Kidney (tissue), 22 donors: ENCODE measurements at places on chromosomes 6 and 20. TPM values are rescaled to one million over a fixed set of nuclear protein-coding genes. Genes with fewer than 3 reads are reported as not detected.

DNA sequence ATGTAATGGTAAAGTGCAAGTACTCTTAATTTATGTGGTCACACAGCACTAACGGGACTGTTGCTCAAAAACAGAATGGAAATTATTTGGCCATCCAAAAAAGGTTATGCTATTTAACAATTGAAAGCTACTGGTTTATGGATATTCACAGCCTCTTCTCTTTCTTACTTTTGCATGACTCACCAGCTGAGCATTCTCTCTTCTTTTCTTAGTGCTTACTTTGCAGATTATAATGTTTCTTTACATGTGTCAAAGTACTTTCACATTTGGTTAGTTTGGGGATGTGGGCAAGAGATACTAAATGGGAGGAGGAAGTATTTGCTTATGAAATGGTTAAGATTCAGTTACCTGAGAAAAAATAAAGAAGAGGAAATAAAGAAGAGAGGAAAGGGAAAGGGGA, 610.5 kb downstream of the HTR1B start:
- no peak overlapping the region for H3K27ac ChIP-seq
- DNase-seq, result no peak
- H3K4me1 ChIP-seq, result no peaks in the 10 kb centered on the region
- H3K36me3 ChIP-seq, result no peaks in the 10 kb centered on the region

DNA sequence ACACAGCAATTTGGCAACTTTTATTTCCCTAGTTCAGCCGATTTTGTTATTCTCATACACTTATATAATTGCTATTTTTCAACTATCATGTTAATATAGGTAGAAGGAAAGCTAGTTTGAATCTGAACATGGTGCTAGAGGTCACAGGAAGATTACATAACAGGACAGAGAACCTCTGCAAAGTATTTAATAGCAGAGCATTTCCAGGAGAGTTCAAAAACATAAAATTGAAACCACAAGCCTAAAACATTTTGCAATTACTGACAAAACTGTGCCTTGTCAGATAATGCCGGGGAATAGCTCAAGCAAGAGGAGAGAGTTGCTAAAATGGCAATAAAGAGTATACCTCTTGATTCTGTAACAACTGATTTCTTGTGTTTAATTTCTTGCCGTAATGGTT, 70.8 kb downstream of the TFAP2B start:
- H3K4me3 ChIP-seq, result no peak overlapping the region
- H3K27me3 ChIP-seq, result no peaks in the 10 kb centered on the region
- no peaks in the 10 kb centered on the region for H3K4me1 ChIP-seq
- H3K27ac ChIP-seq, result no peak overlapping the region

BPIFB1 gene
- total RNA-seq, result not detected

OR2B6 gene
- not detected for total RNA-seq

- DNase-seq, result peak; percentile 99
- H3K27ac ChIP-seq, result peak within 1 kb of the TSS; percentile 86
- peaks cover 3% of the 10 kb centered on the region for H3K4me1 ChIP-seq
- peaks cover 8% of the 10 kb centered on the region for H3K36me3 ChIP-seq
- H3K27me3 ChIP-seq, result no peaks in the 10 kb centered on the region
- H3K4me3 ChIP-seq, result peak within 1 kb of the TSS; percentile 99
Observed at GRCh38 chr6:24666641-24667377, at the start of the genes ACOT13 and TDP2. ACOT13 (plus strand) TSS chr6:24667077; CDS start chr6:24667264, 187 bp downstream. TDP2 (minus strand) TSS chr6:24666899; CDS start chr6:24666862, 37 bp downstream.

DNAH8 gene
- 0.50 TPM for total RNA-seq

NFATC2 gene
- total RNA-seq, result 10.5 TPM

DNA sequence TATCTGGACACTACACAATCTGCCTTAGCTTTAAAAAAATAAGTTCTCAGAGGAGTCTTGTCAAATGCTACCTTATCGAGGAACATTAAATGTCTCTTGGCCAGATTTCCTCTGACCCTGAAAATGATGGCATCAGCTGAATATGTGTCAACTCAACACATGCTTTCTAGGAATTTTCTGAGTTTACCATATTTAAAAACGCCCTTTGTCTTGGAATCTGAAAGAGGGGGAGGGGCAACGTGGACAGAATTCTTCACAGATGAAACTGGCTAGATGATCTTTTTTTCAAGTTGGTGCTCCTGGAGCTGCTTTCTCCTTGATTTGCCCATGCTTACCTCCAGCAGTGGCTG, 5.1 kb downstream of the SOX4 start:
- peak overlapping the region; percentile 83 for H3K4me3 ChIP-seq
- H3K27ac ChIP-seq, result no peak overlapping the region
- H3K4me1 ChIP-seq, result peaks cover 3% of the 10 kb centered on the region

- no peaks in the 10 kb centered on the region for H3K4me1 ChIP-seq
- H3K27ac ChIP-seq, result no peak overlapping the region
- DNase-seq, result no peak
- H3K27me3 ChIP-seq, result no peaks in the 10 kb centered on the region
- no peaks in the 10 kb centered on the region for H3K36me3 ChIP-seq
Observed at GRCh38 chr6:69019832-69020231, 384.8 kb downstream of the ADGRB3 start.

DNA sequence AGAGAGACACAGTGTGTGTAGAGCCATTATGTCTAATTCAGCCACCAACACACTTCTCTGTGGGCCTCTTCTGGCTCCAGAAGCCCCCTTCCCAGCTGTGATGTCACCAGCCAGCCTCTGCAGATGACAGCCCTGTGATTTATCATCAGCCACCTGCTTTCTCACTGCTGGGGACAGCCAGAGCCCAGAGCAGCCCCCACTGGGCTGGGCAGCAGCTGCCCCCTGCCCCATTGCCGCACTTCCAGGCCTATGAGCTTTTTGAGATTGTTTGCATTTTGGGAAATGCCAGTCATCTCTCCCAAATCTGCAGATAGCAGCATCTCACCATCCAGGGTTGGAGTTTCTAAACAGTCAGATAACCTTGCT, 21.9 kb upstream of the STX16 start:
- no peaks in the 10 kb centered on the region for H3K27me3 ChIP-seq
- H3K4me1 ChIP-seq, result no peaks in the 10 kb centered on the region
- no peaks in the 10 kb centered on the region for H3K36me3 ChIP-seq
- no peak overlapping the region for H3K4me3 ChIP-seq
- no peak for DNase-seq

GRCh38 chr6:160178271-160178670, 56.7 kb downstream of the SLC22A1 start:
- H3K4me3 ChIP-seq, result no peak overlapping the region
- no peak overlapping the region for H3K27ac ChIP-seq
- H3K36me3 ChIP-seq, result no peaks in the 10 kb centered on the region
- no peak for DNase-seq
- no peaks in the 10 kb centered on the region for H3K27me3 ChIP-seq
- H3K4me1 ChIP-seq, result no peaks in the 10 kb centered on the region

EPHA7 gene
- total RNA-seq, result 27.0 TPM

- no peak overlapping the region for H3K27ac ChIP-seq
- H3K27me3 ChIP-seq, result no peaks in the 10 kb centered on the region
- no peak overlapping the region for H3K4me3 ChIP-seq
- no peak for DNase-seq
- H3K4me1 ChIP-seq, result no peaks in the 10 kb centered on the region
Observed at GRCh38 chr6:56573624-56574023, 69.1 kb downstream of the DST start.

- H3K36me3 ChIP-seq, result no peaks in the 10 kb centered on the region
- no peak for DNase-seq
- H3K4me1 ChIP-seq, result no peaks in the 10 kb centered on the region
- no peaks in the 10 kb centered on the region for H3K27me3 ChIP-seq
- H3K4me3 ChIP-seq, result no peak overlapping the region
Observed at GRCh38 chr6:18101271-18101670, 21.2 kb downstream of the NHLRC1 start.

DNA sequence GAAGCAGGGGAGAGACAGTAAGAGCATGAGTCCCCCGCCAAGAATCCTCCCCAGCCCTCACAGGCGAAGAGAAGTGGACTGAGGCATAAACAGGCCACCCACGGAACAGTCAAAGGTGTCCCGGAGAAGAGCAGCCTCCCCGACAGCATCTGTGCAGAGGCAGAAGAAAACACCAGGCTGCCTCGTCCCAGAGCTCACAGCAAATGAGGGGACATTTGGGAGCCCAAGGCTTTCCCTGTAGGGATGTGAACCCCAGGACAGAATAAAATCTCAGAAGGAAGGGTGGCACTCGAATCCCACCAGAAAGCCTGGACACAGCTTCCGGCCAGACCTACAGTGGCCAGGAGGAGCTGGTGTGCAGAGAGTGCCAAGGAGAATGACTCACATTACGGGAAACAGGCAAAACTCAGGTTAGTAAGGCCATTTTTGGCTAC, 90.4 kb downstream of the DLL1 start:
- no peaks in the 10 kb centered on the region for H3K27me3 ChIP-seq
- DNase-seq, result no peak
- no peaks in the 10 kb centered on the region for H3K36me3 ChIP-seq
- H3K4me3 ChIP-seq, result no peak overlapping the region
- no peak overlapping the region for H3K27ac ChIP-seq
